CD4-positive, alpha-beta T cell treated with Interleukin-6 at 100 ng/mL for 8 hours (primary cell): ENCODE measurements at places on chromosomes 1 and 21.

DNA sequence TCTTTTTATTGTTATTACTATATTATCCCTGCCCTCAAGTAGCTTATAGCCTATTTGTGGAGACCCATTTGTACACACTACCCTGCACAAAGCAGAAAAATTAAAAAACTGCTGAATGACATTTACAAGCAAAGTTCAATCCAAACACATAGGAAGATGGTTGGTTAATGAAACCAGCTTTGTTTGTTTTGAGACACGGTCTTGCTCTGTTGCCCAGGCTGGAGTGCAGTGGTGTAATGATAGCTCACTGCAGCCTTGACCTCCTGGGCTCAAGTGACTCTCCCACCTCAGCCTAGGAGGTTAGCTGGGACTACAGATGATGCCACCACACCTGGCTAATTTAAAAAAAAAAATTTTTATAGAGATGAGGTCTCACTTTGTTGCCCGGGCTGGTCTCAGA lies 31.6 kb downstream of the TGFB2 start:
- DNase-seq = no peak

DNA sequence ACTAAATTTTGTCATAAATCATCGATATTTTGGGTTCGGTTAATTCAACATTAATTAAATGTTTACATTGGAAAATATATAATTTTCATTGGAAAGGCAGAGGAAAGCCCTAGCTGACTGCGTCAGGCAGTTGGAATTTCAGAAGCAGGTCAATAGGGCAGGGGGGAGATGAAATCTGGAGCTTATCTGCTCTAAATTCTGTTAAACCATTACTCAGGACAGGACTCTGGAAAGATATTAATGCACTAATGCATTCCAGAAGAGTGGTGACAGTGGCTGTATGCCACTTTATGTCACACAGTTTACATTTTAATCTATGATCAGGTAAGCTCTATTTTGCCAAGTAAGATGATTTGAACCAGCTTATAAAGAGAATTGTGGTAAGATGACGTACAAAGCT lies 153.0 kb upstream of the B3GALT2 start:
- DNase-seq = no peak

DNA sequence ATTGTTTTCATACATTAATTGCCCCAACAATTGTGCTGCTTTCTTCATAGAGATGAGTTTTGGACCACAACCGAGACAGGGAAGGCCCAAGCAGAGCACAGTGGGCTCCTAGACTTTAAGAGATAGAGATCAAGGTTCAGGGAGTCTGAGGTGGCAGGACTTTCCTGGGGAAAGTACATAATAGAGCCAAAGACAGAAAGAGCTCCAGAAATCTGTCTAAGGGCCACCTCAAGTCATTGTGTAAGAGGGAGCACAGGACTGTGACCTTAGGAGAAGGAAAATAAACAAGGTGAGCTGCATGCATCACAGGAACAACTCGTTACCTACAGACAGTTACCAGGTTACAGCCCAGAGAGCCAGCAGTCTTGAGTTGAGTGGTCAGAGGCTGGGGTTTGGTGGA lies 41.3 kb upstream of the CR2 start:
- DNase-seq = no peak

DNA sequence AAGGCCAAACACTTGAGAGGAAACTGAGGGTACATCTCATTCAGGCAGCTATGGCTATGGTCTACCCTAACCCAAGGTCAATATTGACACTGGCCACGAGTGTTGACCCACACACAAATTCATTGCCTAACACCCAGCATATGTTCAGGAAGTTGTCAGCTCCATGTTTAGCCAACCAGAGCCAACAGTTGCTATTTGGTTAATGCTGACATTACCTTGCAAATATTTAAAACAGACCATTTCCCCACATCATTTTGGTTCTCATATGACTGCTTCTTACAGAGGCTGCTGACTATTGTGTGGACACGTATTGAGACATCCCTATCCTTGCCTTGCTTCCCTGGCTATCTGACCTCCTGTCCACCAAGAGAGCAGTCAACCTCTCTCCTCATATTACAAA lies 97.3 kb downstream of the LMX1A start:
- DNase-seq = no peak

- DNase-seq = no peak
Observed at GRCh38 chr1:24544239-24544638, 11.6 kb upstream of the NCMAP start.

DNA sequence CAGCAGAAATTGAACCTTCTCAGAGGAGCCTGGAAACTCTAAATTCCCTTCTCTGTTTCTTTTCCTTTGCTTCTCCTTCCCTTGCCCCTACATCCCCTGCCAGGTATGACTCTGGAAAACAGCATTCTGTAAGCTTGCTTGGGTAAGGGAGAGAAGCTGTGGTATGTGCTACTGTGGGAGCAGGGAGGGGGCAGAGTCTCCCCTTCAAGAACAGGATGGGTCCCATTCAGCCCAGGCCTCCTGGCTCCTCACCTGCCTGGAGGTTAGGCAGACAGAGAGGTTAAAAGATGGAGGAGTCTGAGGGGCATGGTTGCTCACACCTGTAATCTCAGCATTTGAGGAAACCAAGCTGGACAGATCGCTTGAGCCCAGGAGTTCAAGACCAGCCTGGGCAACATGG lies 40.6 kb upstream of the UBE2U start:
- no peak for DNase-seq
